ENCODE measurements at places on chromosomes 1 and 21.

GRCh38 chr1:201917362-201918033 is 28.8 kb downstream of the SHISA4 start:
- no peak for DNase-seq

- DNase-seq: no peak
Measured at GRCh38 chr1:24157918-24158481, 15.1 kb upstream of the IL22RA1 start.

DNA sequence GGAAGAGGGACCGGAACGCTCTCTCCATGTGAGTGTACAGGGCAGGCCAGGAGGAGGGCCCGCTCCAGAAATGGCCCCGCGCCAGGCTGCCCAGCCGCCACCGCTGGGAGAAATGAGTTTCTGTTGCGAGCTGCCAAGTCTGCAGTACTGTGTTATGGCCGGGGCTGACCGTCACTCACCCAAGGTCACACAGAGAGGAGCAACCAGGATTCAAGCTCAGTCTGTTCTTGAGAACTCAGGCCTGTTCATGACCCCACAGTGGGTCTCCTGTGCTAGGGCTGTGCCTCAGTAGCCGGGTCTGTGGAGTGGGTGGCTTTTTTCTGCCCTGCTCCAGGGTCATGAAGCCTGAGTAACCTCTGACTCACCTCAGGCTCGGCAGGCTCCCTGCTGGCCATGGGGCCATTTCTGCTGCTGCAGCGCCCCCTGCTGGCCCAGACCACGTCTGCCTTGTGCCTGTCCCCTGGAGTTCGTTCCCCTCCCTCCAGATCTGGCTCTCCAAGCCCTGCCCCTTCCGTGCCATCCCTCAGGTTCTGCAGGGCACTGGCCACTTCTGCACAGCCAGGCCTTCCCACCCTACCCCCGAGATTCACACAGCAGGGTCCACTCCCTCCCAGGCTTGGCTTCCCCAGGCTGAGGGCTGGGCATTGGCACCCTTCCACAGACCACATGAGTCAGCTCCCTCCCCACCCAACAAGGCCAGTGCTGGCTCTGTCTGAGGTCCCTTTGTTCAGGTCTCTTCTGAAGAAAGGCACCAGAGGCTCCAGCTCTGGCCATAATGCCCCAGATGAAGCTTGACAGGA is 51.8 kb downstream of the EDN2 start:
- DNase-seq: peak; percentile 48

GRCh38 chr21:44875316-44875700 is 1.8 kb upstream of the PTTG1IP start:
- no peak for DNase-seq

DNA sequence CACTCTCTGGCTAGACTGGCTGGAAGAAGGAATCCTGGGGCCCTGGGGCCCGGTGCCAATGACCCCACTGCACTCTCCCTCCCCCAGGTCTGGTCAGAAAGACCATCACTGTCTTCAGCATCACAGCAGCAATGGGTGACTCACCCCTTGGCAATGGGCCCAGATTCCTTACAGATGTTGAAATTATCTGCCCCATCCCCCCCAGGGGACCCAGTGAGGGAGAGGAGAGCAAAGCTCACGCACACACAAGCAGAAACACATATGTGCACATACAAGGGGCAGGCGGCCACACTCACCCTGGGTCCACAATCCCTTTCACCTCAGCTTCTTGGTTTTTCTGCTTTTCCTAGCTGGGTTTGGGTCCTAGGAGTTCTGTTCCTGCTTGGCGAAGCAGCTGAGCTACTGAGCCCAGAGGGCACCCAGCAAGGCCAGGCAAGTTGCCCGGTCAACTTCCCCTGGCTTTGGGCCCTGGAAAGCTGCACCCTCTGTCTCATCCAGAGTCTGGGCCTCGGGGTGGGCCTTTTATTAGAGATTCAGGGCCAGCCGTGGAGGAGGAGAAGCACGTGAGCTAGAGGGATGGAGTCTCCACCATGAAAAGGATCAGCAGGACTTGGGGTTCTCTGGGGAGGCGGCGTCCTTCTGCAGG is 2.6 kb downstream of the COL16A1 start:
- DNase-seq: peak; percentile 5

DNA sequence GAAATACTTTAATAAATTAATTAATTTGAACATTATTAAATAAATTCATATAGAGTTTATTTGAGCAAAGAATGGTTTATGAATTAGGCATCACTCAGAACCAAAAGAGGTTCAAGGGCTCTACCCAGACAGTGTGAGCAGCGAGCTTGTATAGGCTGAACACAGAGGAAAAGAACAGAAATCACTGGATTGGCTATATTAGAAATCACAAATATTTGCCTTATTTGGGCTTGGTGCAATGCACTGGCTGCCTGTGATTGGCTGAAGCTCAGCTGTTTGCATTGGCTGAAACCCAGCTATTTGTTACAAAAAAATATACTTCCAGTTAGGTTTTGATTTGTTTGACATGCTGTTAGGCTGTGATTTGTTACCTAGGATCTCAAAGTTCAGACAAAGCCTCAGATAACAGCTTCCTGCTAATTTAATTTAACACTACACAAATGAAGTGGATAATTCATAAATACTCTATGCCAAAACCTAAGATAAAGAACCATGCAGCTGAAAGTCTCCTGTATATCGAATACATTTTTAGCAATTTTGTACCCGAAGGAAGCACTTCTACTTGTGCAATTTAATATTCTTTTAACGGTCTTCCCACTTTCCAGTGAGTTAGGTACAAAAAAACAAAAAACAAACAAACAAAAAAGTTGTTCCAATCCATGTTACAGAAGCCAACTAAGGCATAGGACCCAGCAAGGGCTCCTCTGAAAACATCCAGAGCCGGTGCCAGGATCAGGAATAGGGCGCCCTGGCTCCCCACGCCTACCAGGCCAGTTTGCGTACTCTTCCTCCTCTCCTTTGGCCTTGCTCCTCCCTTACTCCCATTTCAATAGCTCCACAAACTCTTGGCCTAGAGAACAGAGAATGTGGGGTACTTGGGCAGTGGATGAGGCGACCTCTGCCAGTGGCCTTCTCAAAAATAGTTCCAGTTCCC is 179.1 kb downstream of the DUSP10 start:
- DNase-seq: no peak

DNA sequence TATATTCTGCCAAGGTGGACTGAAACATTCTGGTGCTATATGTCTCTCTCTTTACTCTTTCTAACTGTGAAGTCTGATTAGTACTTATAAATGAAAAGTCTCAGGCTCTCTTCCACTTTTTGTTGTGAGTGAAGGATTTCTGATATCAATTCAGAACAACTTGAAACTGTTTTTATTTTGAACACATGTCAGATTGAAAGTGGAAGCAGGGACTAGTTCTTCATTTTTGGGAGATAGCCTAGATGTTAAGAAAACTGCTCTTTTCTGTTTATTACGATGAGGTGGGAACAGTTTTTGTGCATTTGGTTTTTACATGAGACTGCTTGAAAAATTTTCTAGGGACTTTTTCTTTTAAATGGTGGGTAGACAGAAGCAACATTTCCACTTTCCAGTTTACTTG is 14.5 kb upstream of the GBP3 start:
- DNase-seq: no peak

DNA sequence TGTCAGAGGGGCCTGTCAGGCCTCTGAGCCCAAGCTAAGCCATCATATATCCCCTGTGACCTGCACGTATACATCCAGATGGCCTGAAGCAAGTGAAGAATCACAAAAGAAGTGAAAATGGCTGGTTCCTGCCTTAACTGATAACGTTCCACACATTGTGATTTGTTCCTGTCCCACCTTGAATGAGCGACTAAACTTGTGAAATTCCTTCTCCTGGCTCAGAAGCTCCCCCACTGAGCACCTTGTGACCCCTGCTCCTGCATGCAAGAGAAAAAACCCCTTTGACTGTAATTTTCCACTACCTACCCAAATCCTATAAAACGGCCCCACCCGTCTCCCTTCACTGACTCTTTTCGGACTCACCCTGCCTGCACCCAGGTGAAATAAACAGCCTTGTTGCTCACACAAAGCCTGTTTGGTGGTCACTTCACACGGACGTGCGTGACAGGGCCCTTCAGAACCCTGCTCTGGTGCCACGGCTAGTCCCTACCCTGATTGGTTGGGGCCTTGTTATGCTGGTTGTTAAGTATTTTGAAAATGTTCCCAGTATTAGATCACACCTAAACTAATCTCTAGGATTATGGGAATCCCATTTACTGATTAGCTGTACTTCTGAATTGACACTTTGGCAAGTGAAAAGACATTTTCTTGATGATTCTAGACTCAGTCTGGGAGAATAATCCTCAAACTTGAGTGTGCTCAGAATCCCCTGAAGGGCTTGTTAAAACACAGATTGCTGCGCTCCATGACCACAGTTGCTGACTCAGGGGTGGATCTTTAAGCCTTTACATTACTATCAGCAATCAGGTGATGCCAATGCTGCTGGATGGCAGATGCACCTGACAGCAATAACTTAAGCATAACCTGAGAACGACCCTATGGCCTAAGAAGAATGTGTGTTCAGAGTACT is 28.8 kb upstream of the SPATA6 start:
- no peak for DNase-seq

- DNase-seq: no peak
Measured at GRCh38 chr21:33355355-33355754, 30.6 kb downstream of the IFNAR1 start.

- no peak for DNase-seq
Measured at GRCh38 chr1:28102189-28102588, 13.8 kb upstream of the EYA3 start.

- DNase-seq: no peak
Measured at GRCh38 chr1:78834201-78834741, 172.3 kb downstream of the ADGRL4 start.

DNA sequence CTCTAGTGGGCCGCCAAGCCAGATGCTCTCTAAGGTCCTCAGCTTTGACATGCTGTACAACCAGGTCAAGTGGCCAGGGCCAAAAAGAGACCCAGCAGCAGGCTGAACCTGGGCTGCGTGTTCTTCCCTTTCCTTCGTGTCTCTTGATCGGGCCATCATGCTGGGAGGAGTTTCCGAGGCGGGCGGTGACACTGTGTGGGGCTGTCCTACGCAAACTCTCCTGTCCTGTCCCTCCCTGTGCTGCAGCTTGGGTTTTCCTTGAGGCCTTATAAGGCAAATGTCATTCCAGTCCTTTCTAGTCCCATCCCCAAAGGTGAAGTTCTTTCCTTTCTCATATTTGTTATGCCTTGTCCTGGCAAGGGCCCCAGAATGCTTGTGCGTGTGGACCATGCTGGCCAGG is 56.7 kb downstream of the ARHGEF10L start:
- no peak for DNase-seq

DNA sequence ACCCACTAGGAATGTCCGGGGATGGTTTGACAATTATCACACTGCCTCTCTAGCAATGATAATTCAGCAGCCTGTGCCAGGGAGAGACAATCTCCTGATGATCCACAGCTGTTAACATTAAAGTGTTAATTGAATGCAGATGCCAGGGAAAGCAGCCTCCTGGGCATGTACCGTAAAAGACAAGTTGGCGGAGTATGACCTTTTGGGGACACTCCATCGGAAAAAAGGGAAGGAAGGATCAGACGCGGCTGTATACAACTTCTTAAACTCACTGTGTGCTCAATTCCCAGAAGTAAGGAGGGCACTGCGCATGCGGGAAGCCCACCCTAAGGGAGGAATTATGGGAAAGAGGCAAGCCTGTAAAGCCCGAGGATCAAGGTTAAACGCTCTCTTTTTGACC is 62.6 kb downstream of the MAP3K7CL start:
- DNase-seq: no peak

DNA sequence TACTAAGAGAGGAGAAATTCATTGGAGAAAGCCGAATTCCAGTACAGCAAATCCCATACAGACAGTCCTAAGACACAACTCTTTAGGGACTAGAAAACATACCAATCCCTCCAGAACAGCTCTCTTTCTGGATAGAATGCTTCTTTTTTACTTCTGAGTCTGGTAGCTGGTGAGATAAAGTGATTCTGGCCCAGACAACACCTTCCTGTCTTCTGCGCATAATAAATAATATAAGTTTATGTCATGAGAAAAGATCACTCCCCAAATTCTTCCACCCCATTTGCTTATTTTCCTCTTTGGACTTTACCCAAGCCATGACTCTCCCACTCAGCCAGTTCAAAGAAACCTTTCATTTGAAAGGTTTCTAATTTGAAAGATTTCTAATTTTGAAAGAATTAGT is 98.4 kb downstream of the EDEM3 start:
- no peak for DNase-seq

GRCh38 chr1:65541161-65541560 is 120.7 kb downstream of the LEPR start:
- no peak for DNase-seq

DNA sequence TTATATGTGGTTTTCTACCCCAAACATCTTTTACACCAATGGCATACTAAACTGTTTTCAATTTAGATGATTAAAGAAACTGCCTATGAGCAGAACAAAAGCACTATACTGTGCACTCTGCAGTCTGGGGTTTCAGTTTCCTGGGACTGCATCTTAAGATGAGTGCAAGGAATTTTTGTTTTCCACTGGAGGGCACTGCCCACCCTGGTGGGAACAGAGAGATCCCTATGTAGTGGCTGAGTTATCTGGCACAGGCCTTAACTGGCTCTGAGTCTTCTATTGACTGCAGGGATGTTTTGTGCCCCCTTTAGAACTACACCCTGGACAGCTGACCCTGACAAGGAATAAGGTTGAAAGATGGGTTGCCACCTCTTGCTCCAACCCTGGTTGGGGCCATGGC is 12.0 kb downstream of the PROK1 start:
- DNase-seq: no peak

DNA sequence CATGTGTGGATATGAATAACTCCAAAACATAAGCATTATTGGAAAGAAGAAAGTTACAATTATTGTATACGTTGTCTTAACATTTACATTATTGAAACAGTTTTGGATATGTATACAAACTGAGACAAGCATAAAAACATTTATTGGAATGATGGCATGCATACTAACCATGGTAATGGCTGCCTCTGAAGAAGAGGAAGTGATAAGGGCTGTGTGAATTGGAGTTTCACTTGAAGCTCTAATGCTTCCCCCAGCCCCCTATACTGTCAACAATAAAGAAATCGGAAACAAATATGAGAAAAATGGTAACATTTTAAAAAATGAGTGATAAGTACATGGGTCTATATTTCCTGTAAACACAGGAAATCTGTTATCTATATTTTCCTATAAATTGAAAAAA is 367.7 kb upstream of the DPYD start:
- DNase-seq: no peak

GRCh38 chr1:6803357-6803756 is 18.1 kb downstream of the CAMTA1 start:
- no peak for DNase-seq

- DNase-seq: no peak
Measured at GRCh38 chr1:172630868-172631267, 28.0 kb upstream of the FASLG start.

DNA sequence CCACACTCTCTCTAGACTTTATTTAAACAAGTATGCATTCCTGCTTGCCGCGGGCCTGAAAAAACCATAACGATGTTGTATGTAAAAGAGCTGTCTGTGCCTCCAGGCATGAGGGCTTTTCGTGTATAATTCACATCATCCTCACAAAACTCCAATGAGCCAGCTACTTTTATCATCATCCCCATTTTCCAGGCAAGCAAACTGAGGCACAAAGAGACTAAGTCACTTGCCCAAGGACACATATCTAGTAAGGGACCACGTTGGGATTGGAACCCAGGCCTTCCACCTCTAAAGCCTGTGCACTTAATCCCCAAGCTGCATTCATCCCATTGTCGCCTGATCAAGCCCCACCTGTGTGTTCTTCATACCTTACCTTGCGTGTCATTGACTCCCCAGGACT is 226.9 kb downstream of the KAZN start:
- DNase-seq: no peak
